ENCODE measurements at places on chromosomes 11 and 22.

DNA sequence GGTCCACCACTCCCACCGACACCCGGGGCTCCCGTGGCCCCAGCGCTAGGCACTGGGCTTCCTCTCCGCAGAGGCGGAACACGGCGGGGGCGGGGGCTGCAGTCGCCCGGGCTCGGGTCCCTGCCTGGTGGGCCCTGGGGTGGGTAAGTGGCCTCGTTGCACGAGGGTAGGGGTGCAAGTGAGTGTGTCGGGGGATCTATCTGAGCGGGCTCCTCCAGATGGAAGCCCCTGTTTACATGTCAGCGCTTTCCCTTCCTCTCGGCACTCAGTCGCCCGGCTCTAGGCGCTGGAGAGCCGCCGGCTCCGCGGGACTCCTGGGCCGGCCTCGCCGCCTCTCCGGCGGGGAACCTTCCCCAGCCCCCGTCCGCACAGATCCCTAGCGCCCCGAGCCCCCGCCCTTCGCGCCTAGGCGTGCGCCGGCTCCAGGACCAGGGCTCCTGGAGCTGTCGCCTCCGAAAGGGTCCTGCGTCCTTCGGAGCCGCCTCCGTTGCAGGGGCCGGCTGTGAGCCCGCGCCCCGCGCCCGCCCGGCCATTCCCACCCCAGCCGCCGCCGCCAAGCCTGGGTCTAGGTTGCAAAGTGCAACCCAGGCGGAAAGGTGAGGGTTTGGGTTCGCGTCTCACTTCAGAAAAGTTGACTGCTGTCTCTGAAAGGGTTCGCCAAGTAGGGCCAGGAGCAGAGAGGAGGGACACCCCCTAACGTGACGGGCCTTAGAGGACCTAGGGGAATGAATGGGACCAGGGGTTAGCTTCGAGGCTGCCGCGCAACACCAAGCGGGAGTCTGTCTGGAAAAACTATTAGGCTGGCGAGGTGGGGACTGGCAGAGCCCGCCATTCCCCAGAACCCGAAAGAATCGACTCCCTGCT lies 978 bp downstream of the FLI1 start:
- DNase-seq, result peak; percentile 83

- DNase-seq, result peak; percentile 64
Measured at GRCh38 chr11:70067591-70068341, 10.4 kb upstream of the ANO1 start.

DNA sequence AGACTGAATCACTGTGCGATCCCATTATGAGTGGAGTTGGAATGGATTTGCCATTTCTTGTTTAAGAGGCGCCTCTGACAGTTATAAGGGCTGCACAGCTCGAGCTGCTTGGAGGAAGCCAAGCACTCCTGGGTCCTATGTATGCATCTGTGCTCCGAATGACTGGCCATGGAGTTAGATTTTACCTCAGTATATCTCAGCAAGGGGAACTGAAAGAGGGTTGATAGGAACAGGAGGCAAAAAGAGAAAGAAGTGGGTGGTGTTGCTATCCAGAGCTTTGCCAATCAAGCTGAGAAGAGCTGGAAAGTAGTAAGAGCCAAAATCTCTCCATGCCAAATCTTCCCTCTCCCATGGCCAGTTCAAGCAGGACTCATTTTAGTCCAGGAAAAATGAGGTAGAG lies 632.0 kb upstream of the KIRREL3 start:
- DNase-seq, result no peak

DNA sequence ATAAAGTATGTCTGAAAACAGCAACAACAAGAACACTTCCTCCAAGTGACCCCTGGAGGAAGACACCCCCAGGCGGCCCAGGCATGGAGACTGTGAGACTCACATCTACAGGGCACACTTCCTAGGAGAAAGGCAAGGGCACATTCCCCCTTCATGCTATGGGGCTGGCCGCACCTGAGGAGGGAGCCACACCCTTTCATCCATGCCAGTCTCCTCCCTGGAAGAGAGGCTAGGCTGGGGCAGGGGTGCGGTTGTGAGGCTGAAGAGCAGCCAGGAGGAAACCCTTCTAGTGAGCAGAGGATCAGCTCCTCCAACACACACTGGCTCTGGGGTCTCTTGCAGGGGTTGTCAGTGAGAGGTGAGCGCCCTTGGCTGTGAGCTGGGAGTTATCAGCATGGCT lies 678.8 kb downstream of the NTM start:
- DNase-seq, result no peak

DNA sequence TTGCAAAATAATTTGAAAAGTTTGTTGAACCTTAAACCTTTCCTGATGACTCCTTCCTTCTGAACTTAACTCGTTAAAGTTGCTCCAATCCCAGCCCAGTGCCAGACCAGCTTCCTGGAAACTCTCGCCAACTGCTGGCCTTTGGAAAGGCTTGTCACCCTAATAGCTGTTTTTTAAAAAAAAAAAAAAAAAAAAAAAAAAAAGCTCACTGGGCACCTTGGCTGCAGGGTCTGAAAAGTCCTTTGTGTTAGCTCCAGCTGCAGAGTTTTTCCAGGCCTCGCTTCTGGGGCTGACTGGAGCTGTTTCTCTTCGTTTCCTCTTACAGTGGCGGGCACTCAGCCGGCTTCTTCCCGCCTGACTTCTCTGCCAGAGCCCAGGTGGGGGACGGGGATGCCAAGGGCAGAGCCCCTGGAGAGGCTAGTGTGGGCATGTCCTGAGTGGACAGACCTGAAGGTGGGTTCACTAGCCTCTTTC lies 25.1 kb downstream of the KCNQ1OT1 start:
- DNase-seq, result peak; percentile 77

GRCh38 chr22:29062286-29062821 lies 723 bp upstream of the C22orf31 start:
- DNase-seq, result no peak

DNA sequence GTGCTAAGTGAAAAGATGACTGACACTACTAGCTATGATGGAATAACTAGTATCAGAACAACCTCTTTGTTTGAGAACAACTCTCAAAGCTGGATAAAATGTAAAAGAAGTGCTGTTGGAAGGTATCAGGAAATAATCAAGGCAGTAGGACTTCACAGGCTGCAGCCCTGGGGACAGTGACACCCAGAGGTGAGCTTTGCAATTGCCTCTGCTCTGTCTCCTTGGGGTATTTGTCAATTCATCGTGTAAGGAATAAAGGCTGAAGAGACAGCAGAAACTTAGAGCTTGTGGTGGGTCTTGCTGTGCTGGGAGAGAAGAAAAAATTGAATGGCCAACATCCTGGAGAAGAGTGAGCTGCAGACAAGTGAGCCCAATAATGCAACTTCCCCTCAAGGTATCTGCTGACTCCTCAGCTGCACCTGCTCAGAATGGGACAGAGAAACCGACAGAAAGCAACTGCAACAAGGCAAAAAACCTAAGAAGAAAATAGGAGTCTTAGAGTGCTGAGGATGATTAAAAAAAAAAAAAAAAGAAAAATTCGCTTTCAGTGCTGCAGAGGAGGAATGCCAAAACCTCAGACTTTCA lies 141.1 kb downstream of the RCN1 start:
- DNase-seq, result no peak

GRCh38 chr11:76574406-76574805 lies 96.1 kb downstream of the LRRC32 start:
- no peak for DNase-seq

DNA sequence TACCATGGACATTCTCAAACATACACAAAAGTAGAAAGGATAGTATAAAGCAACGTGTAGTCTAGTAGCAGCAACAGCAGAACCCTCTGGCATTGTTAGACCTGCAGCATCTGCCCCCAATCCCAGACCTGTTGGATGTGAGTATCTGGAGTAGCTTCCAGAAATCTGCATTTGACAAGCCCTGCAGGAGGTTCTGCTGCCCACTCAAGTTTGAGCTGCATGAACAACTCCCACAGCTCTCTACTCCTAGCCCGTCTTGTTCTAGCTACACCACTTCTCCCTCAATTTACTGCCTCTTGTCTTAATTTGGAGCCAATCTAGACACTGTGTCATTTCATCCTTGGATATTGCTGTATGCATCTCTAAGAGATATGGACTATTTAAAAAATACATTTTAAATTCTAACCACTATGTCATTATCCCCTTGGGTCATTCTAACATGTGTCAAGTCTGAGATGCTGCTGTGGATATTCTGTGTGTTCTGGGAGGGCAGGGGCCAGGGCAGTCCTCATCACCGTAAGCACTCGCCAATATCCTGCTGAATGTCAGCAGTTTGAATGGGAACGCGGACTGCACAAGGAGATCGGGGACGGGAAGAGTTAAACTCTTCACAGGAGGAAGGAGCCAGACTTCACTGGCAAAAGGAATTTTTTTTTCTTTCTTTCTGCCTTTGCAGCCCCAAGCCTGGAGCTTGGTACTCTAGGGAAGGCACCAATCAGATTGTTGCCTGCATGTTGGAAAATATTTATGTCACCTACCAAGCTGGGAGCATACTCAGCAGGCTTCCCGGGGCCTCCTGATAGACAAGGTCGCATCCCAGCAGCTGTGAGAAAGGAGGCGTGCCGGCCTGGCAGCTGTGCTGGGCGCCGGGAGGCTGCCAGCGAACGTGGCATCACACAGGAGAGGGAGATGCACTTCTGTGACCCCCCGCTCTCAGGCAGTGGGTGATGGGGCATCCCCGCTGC lies 429.0 kb downstream of the MIAT start:
- no peak for DNase-seq

- DNase-seq, result no peak
Measured at GRCh38 chr11:106456647-106457046, 379.2 kb downstream of the AASDHPPT start.

DNA sequence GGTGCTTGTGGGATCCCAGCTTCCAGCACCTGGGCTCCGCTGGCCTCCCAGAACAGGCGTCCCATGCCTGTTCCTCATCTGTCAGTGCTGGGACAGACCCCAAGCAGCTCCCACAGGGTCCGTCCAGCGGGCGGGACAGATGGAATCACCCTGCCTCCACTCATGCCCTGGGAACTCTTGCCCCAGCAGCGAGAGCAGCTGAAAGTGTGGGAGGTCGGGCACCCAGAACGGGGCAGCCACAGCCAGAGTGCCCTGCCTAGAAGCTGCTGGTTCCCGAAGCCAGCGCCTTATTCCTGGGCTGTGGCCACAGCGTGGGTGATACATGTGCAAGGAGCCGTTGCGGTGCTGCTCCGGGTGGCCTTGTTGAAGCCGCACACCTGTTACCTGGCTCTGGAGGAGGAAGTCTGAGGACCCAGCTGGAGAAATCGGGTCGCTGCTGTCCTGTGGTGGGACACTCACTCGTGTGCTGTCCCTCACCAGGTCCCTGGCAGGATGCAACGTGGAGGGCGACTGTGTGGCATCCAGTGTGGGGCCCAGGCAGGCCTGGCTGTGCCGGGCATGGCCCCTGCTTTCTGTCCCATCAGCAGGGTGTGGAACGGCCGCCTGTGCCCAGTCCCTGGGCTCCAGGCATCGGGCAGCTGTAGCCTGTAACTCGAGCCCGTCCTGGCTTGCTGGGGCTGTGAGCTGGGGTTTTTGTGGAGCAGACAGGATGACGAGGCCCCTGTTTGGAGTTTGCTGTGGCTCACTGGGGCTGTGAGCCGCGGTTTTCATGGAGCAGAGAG lies 16.2 kb downstream of the GRAMD4 start:
- no peak for DNase-seq

DNA sequence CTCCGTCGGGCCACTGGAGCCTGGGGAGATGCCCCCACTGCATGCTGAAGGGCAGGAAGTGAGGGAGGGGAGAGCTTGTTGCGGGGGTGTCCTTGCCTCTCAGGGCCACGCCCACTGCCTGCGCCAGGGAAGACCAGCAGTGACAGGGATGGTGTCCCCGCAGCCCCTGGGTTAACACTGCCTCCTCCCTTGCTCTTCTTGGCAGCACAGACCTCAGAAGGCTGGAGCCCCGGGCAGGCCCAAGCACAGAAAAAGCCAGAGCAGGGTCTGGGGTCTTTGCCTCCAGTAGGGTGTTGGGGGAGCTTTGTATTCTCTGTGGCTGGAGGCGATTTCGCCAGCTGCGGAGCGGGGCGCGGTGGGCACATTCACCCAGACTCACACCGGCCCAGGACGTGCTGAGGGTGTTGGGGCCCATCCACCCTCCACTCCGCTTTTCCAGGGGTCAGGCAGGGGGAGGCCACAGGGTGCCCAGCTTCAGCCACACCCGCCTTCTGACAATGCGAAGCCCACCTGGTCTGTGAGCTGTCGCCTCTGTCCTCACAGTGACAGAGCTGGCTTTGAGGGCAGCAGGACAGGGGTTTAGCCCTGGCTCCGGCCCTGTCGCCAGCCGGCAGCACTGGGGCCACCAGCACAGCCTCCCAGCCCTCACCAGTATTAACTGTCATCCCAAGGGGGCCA lies 83.7 kb downstream of the CDKN1C start:
- DNase-seq, result peak; percentile 61

DNA sequence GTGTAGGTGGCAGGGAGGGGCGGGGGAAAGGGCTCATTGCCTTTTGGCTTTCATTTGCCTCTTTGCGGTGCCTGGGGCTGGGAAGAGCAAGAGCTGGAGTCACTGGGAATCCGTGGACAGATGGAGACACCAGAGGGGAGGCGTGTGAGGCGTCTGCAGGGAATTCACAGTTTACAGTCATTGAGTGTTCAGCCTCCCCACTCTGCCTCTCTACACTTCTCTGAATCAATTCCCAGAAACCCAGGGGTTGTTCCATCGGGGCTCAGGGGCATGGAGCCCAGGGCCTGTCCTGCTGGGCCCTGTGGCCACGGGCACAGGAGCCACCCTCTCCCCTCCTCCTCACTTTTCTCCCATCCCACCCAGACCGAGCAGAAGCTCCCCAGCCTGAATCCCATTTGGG lies 160.5 kb upstream of the NAV2 start:
- DNase-seq, result no peak

DNA sequence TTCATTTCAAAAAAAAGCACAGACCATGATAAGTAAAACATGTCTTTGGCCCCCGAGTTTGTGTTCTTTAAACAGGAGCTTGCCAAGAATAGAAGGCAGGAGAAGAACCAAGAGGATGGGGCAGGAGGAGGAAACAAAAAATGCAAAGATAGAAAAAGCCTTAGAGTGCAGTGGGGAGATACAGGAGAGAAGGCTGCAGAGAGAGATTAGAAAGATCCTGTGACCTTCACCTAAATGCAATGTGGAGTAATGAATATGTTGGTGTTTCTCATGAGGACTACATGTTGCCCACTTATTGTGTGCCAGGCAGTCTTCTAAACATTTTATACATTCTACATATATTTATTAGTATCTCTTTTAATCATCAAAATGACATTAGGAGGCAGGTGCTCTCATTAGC lies 2.3 kb upstream of the APLNR start:
- DNase-seq, result no peak

DNA sequence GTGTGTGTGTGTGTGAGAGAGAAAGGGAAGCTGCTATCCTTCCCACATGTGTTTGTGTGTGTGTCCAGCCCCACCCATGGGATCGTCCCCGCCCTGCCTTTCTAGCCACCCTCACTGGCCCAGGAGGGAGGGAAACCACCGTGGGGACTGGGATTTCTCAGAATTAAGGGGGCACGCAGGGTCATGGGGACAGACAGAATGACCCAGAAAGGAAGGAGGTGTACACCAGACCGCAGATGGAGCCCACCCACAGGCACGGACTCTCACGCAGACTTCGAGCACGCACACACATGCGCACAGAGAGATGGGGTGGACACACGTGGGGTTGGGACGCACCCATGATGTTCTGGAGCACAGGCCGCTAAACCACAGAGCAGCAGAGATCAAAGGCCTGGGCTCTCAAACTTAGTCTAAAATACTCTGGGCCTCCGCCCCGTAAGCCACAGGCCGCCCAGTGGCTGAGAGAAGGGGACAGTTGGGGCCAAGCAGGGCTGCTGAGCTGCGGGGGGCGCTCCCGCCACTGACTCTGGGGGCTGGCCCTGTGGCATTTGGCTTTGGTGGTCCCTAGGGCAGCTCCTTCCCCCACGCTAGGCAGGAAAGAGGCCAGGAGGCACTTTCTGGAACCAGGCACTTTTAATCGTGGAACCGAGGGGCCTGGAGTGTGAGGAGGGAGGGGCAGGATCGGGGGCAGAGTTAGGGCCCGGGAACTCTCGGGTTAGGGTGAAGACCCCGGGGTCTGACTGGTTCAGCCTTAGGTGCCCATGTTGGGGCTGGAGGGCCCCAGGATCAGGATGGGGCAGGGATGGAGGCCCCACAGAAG lies 1.5 kb downstream of the IFITM5 start:
- DNase-seq, result peak; percentile 83
